ENCODE measurements at places on chromosomes 5 and 9.

DNA sequence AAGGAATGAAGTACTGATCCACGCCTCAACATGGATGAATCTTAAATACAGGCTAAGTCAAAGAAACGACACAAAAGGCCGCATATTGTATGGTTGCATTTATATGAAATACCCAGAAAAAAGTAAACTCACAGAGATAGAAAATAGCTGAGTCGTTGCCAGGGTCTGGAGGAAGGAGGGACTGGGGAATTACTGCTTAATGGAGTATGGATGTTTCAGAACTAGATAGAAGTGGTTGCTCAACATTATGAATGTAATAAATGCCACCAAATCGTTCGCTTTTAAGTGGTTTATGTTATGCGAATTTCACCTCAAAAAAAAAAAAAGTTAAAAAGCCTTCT, 784 bp upstream of the MSANTD3 start:
- no peak for DNase-seq

DNA sequence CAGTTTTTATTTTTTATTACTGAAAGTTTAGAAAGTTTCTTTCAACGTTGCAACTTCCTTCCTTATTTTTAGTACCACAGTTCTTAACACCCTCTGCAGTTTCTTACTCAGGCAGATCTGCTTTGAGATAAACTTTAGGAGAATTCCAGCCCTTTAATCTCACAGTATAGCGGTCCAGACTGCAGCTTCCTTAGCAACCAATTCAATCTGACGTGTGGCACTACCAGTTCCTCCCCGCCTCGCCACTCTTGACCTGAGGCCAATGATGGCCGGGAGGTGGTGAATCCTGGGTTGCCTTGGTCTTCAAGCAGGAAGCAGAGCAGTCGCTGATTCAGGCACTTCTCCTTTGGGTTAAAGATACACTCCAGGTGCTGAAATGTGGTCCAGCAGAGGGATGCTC, 334.3 kb upstream of the TRPC7 start:
- DNase-seq, result no peak

GRCh38 chr9:88272986-88273385, 115.3 kb upstream of the SPIN1 start:
- no peak for DNase-seq

DNA sequence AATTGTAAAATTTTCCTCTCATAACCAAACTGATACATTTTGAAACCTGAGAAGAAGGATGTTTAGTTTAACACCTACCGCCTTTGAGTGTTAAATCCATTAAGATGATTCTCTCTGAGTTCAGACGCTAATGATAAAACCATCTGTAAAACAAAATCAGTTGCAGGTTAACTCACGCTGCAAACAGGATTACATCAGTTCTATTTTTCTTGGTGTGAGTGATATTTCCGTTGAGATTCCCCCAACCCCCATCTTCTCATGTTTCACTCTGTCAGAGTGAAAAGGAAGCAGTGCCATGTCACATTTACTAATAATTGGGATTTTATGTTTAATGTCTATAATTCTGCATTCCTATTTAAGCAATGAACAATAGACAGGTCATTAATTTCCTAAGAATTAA, 146.5 kb downstream of the FANCC start:
- DNase-seq, result no peak

GRCh38 chr9:126470241-126470993, 143.3 kb upstream of the LMX1B start:
- no peak for DNase-seq

GRCh38 chr5:38468202-38468673, 88.2 kb downstream of the LIFR start:
- no peak for DNase-seq

DNA sequence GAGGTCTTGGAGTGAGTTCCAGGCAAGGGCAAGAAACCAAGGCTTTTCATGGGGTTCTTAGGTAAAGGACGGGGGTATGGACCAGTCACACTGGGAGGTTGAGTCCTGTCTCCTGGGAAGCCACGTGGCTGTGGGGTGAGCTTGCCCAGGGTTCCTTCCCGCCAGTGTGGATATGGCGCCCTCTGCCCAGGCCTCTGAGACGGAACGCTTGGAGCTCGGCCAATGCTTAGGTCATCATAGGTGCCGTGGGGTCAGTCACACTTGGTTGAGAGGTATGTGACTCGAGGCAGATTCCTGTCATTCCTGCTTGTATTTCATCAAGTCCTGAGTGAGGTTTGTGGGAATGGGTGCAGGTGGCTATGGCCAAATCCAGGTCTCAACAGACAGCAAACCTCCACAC, 46.2 kb downstream of the TENT4A start:
- DNase-seq, result no peak

GRCh38 chr9:133914442-133915342, 77.4 kb downstream of the VAV2 start:
- no peak for DNase-seq

DNA sequence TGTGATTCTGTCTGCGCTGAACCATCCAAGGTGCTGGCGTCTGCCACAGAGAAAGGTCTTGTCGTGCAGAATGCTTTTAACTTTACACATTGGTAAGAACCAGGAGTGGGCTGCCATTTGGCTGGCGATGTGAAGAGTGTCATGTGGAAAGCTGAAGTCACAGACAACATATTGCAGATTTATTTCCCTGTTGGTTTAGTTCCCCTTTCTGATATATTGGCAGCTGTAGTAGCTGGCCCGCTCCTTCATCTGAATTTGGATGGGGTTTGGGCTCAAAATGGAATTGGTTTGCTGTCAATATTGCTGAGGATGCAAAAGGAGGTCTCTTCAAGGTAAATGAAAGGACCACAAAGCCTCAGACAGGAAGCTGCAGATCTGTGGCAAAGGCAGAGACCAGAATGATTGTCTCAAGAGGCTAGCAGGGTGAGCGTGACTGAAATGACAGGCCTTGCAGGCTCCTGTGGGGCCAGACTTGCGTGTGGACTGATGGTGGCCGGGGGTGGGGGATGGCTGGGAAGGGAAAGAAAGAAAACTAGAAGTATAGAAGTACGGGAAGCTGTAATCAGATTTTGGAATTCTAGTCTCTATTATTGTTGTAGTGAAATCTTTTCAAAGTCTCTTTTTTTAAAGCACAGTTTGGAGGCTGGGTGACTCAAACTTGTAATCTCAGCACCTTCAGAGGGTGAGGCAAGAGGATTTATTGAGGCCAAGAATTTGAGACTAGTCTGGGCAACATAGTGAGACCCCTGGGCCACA, 25.1 kb upstream of the CD180 start:
- no peak for DNase-seq

DNA sequence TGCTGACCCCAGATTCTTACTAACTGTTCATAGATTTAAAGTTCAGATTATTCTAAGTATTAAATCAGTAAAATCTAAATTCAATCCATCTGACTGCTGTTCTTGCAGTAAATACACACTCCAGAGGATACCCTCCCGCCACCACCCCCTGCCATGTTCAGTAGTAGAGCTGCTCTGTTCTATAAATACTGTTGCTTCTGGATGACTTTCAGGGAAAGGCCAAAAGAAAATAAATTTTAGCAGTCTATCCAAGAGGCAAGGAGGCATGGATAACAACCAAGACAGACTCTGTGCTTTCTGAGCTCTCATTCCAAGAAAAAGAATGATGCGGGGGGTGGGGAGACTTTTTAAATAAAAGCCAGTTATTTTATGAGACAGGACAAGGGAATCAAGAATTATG, 115.1 kb downstream of the ADAMTS6 start:
- DNase-seq, result no peak

GRCh38 chr9:38651400-38652042, 31.1 kb upstream of the ANKRD18A start:
- no peak for DNase-seq

DNA sequence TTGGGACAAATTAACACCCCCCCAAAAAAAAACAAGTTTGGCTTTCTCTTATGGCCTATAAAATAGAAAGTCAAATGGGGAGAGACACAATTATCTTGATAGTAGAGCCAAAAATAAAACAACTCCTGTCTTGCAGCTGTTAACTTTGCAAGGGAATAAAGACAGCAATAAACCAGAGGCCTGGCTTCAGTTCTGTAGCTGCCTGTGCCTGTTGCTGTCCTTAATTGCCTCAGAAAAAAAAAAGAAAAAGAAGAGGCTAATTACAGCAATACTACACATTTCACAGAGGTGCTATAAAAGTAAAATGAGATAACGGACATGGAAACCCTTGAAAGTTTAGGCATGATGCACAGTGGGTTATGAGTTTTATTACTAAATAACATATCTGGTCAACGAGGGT, 170.7 kb upstream of the IRX1 start:
- no peak for DNase-seq

- no peak for DNase-seq
Observed at GRCh38 chr9:123217128-123217654, 51.2 kb downstream of the STRBP start.

DNA sequence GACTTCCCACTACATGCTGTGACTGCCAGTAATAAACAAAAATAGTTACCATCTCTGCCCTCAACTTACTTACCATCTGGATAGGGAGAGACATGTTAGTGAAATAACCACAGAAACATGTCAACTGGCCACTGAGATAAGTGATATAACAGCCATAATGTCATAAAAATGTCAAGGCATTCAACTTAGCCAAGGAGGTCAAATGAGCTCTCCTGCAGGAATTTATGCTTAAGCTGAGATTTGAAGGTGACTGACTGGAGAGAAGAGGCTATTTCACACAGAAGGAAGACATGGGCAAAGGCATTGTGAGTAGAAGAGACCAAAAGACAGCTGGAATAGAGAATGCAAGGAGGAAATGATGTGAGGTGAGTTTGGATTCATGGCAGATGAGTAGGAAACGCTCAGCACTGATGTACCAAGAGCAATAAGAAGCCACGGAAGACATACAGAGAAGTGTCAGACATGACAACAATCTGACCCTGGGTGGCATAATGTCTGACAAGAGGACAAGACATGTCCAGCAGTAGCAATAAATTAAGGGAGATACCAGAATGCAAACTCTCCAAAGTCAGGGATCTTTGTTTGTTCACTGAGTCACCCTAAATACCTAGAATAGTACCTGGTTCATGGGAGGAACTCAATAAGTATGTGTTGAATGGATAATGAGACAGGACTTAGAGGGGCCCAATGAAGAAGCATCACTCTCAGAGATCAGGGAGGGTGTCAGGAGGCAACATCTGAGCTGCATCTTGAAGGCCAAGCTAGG, 318.8 kb downstream of the ACTL7B start:
- DNase-seq, result no peak

DNA sequence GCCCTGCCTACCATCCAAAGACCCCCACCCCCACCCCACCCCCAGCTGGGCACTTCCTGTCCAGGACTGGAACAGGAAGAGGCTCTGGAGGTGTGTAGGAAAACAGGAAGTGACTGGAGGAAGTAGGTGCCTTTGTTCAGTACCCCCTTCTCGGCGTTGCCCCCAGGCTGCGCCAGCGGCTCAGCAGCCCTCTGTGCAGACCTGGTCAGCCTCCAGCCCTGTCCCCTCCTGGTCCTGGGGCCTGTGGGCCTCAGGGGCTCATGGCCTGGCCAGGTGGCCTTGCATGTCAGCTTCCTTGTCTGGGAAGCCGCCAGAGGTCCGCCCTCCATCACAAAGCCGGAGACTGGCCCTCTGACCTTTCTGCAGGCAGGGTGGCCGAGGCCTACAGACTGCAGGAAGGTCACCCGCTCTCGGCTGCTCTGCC, 26.0 kb downstream of the FLT4 start:
- no peak for DNase-seq

- DNase-seq, result no peak
Observed at GRCh38 chr5:943918-944620, 51.4 kb downstream of the TRIP13 start.

All from cortex of kidney (tissue), 1 donor.